ENCODE measurements at places on chromosomes 7 and 10. TPM values are rescaled to one million over a fixed set of nuclear protein-coding genes. Genes with fewer than 3 reads are reported as not detected.
A peak's percentile ranks its signal among the peaks of the same experiment; 100 is the strongest.

PUS7 gene
- total RNA-seq, result 24.3 TPM

DNA sequence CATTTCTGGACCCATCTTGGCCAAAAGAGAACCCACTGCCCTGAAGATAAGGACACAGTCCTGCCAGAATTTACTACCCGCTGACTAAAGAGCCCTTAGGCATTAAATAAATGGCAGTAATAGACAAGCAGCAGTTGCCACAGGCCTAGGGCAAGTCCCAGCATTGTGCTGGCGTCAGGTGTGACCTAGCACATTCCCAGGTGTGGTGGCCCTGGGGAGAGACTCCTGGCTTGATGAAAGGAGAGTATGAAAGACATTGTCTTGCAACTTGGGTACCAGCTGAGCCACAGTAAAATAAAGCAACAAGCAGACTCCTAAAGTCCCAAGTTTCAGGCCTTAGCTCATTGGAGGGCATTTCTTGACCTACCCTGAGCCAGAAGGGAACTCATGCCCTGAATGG lies 715.7 kb upstream of the SORCS1 start:
- DNase-seq, result no peak
- H3K27ac ChIP-seq, result no peak overlapping the region
- H3K4me3 ChIP-seq, result no peak overlapping the region
- no peaks in the 10 kb centered on the region for H3K36me3 ChIP-seq
- no peaks in the 10 kb centered on the region for H3K4me1 ChIP-seq

GRCh38 chr7:91814189-91814588 lies 66.3 kb downstream of the MTERF1 start:
- no peaks in the 10 kb centered on the region for H3K36me3 ChIP-seq
- H3K27me3 ChIP-seq, result no peaks in the 10 kb centered on the region
- H3K4me1 ChIP-seq, result no peaks in the 10 kb centered on the region

- H3K36me3 ChIP-seq, result peaks cover 6% of the 10 kb centered on the region
- H3K27ac ChIP-seq, result peak overlapping the region; percentile 79
- H3K4me1 ChIP-seq, result peaks cover 29% of the 10 kb centered on the region
These were observed 19.4 kb downstream of the C1GALT1 start for GRCh38 chr7:7201578-7202374.

GRCh38 chr10:77492368-77492994 lies 145.1 kb downstream of the KCNMA1 start:
- H3K4me3 ChIP-seq, result no peak overlapping the region
- DNase-seq, result no peak
- no peaks in the 10 kb centered on the region for H3K27me3 ChIP-seq
- no peak overlapping the region for H3K27ac ChIP-seq

GRCh38 chr10:128418819-128419218 lies 292.6 kb upstream of the MKI67 start:
- no peak overlapping the region for H3K27ac ChIP-seq
- peaks cover 23% of the 10 kb centered on the region for H3K27me3 ChIP-seq
- H3K4me1 ChIP-seq, result no peaks in the 10 kb centered on the region

DNA sequence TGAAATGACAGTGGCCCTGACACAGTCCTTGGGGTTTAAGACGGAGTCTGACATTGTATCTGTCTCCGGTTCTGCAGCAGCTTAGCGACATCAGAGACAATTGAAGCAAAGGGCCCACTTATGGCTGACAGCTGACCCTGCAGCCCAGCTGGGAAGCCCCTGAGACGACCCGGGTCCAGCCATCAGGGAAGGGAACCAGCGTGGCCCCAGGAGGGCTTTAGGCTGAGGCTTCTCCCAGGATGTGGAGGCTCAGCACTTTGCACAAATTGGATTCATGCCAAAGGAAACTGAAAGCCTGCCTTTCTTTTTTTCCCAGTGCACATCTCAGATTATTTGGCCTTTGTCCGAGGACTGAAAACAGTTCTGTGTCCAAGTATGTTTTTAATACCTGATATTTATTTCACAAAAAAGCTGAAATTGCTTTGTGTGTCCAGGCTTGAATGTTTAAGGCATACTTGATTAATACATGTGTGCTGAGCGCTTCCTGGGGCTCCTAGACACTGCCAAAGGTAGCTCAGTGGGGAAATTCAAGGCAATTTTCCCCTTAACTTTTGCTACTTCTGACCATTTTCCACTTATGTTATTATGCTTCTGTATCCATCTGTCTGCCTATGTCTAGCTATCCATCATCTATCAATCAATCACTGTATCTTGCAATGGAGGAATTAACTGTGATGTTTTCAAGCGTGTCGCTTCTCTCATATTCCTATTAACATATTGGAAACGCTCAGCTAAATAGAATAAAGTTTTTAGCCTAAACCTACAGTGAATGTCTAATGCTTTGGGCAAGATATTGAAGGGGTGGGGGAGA lies 34.8 kb downstream of the KLF6 start:
- H3K4me3 ChIP-seq, result peak overlapping the region; percentile 21
- H3K36me3 ChIP-seq, result no peaks in the 10 kb centered on the region
- no peaks in the 10 kb centered on the region for H3K27me3 ChIP-seq

TYW1 gene
- 19.2 TPM for total RNA-seq

SKIDA1 gene
- 0.56 TPM for total RNA-seq

GRCh38 chr7:144384071-144384470 lies 19.4 kb downstream of the NOBOX start:
- H3K27me3 ChIP-seq, result no peaks in the 10 kb centered on the region
- peaks cover 27% of the 10 kb centered on the region for H3K4me1 ChIP-seq
- peak; percentile 71 for DNase-seq
- no peak overlapping the region for H3K27ac ChIP-seq
- peaks cover 9% of the 10 kb centered on the region for H3K36me3 ChIP-seq

GBX1 gene
- not detected for total RNA-seq

- H3K27me3 ChIP-seq, result no peaks in the 10 kb centered on the region
- no peak overlapping the region for H3K4me3 ChIP-seq
- no peaks in the 10 kb centered on the region for H3K36me3 ChIP-seq
- H3K4me1 ChIP-seq, result peaks cover 22% of the 10 kb centered on the region
- H3K27ac ChIP-seq, result no peak overlapping the region
These were observed 17.0 kb upstream of the RALA start for GRCh38 chr7:39606352-39606751.

SFTPD gene
- total RNA-seq, result not detected
